ENCODE measurements at places on chromosomes 13 and 19.

- DNase-seq: no peak
Measured at GRCh38 chr13:48866249-48866648, 109.5 kb upstream of the FNDC3A start.

GRCh38 chr13:49527123-49527522, 31.4 kb downstream of the PHF11 start:
- DNase-seq: no peak

GRCh38 chr13:72622546-72622945, 104.9 kb downstream of the MZT1 start:
- no peak for DNase-seq

- DNase-seq: no peak
Measured at GRCh38 chr13:54198911-54199310, 1170.3 kb downstream of the OLFM4 start.

- DNase-seq: no peak
Measured at GRCh38 chr19:19201697-19202630, 1.2 kb downstream of the NR2C2AP start.

GRCh38 chr19:1492474-1493006, 1.6 kb downstream of the REEP6 start:
- DNase-seq: no peak

GRCh38 chr13:98807774-98808173, 55.3 kb upstream of the SLC15A1 start:
- DNase-seq: no peak

Data from liver (tissue), 10 donors.